GF-D8 (cell line): ENCODE measurements at places on chromosomes 2 and 18.

- DNase-seq = no peak
Observed at GRCh38 chr2:111186121-111186715, 65.5 kb downstream of the BCL2L11 start.

DNA sequence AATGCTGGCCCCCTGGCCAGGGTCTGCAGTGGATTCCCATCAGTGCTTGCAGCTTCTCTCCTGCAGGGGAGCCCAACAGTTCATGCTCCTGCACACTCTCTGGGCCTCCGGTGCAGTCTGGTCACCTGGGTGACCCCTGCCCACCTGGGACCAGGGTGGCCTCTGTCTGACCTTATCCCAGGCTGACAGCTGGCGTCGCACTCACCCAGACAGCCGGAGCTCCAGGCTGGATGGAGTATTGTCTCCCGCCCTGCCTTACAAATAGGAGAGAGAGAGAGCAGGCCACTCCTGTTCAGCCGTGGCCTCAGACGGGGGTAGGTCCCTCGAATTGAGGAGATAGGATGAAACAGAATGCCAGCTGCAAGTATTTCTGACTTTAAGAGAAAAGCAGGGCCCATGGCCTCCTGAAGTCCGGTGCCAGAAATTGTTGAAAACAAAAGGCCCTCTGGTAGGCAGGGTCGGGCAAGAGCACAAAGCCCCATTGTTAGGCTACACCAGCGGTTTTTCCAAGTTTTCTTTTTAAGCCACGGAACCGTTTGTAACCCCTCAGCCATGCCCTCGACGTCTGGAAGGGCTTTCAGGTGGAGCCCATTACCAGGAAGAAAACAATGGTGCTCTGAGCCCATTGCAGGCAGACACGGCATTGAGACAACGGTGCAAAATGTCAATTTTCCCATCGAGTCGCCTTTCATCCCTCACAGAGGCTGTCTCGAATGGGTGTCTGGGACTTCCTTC lies 258.4 kb downstream of the BCL11A start:
- DNase-seq = no peak

GRCh38 chr2:240198226-240198625 lies 57.8 kb upstream of the OTOS start:
- no peak for DNase-seq

- no peak for DNase-seq
Observed at GRCh38 chr18:48029296-48029986, 99.0 kb upstream of the SMAD2 start.

- DNase-seq = no peak
Observed at GRCh38 chr2:100350661-100351185, 28.4 kb upstream of the LONRF2 start.
